ENCODE measurements at places on chromosomes 3 and 15.

GRCh38 chr15:100526027-100526481 lies 2.7 kb downstream of the CERS3 start:
- DNase-seq: no peak

GRCh38 chr3:72311425-72311824 lies 526.5 kb upstream of the PROK2 start:
- no peak for DNase-seq

GRCh38 chr15:37100109-37100965 lies at the start of gene MEIS2:
TSS of gene MEIS2 (minus strand) at chr15:37100549. CDS start at chr15:37099466, 1,083 bp downstream.
- peak; percentile 3 for DNase-seq

DNA sequence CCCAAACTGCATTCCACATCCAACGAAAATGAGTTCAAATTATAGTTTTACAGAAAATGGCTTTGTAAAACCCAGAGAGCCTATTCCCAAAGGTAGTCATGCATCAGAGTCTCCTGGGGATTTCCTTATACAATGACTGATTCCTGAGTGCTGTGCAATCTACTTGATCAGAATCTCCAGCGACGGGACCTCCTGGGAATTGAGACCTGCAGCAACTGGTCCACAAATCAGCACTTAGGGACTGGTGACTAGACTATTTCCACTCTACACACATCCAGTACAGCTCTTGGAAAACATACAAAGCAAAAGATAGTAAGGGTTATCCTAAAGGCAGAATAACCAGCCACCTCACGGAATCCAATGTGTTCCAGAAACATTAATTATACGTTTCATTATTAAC lies 871.0 kb upstream of the CFAP20DC start:
- DNase-seq: no peak

DNA sequence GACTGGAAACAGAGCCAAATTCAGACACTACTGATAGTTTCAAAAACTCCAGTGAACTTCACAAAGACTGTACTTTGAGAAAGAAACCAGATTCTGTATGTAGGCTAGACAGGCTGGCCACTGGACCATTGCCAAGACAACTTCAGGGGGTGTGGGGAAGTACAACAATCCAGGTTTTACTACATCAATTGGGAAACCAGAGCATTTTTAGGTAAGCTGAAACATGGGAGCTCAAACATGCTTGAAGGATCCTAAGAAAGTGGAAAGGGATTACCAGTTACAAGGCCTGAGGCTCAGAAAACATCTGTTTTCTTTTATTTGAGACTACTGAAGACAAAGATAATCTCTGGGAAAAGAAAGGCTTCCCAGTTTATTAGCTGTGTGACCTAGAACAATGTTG lies 26.9 kb upstream of the ZNF280D start:
- no peak for DNase-seq

GRCh38 chr3:158058495-158059130 lies 47.6 kb downstream of the SHOX2 start:
- DNase-seq: no peak

GRCh38 chr3:30438126-30438525 lies 168.3 kb upstream of the TGFBR2 start:
- no peak for DNase-seq

GRCh38 chr3:76203578-76203977 lies 418.2 kb upstream of the ZNF717 start:
- no peak for DNase-seq

GRCh38 chr15:98889930-98890695 lies 117.5 kb downstream of the PGPEP1L start:
- DNase-seq: no peak

DNA sequence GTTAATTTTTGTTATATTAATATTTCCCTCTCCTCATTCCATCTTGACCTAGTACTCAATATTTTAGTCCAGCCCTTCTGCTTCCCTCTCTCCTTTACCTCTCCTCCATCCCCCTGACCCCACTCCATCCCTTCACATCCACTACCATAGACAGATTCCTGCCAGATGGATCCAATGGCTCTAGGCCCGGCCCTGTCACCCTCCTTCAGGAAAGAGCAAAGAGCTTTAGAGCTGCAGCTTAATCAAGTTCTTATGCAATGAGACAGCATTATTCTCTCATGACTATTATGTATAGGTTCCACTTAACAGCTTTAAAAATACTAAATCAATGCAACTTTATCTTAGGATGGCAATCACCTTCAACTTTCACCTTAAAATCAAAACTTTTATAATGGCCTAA lies 200.7 kb upstream of the TTC14 start:
- no peak for DNase-seq

GRCh38 chr3:127053450-127053849 lies 70.5 kb downstream of the PLXNA1 start:
- no peak for DNase-seq

DNA sequence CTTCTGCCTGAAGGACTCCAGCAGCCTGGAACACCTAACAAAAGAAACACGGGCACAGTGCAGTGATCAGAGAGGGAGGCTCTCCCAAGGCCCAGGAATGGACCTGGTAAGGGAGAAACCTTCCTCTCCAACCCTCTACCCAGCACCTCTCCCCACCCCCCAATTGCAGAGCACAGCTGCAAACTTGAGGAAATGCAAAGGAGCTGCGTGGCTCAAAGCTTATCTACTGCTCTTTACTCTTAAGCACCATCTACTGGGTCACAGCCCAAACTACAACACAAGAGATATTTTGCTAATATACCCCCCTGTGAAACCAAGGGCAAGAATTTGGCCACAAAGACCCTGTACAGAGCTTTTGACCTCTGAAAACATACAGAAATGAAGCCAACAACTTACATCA lies 328.3 kb downstream of the OXSM start:
- no peak for DNase-seq

GRCh38 chr15:77400258-77400657 lies 19.6 kb downstream of the PEAK1 start:
- no peak for DNase-seq

- no peak for DNase-seq
Measured at GRCh38 chr3:133956982-133957381, 61.3 kb upstream of the RAB6B start.

DNA sequence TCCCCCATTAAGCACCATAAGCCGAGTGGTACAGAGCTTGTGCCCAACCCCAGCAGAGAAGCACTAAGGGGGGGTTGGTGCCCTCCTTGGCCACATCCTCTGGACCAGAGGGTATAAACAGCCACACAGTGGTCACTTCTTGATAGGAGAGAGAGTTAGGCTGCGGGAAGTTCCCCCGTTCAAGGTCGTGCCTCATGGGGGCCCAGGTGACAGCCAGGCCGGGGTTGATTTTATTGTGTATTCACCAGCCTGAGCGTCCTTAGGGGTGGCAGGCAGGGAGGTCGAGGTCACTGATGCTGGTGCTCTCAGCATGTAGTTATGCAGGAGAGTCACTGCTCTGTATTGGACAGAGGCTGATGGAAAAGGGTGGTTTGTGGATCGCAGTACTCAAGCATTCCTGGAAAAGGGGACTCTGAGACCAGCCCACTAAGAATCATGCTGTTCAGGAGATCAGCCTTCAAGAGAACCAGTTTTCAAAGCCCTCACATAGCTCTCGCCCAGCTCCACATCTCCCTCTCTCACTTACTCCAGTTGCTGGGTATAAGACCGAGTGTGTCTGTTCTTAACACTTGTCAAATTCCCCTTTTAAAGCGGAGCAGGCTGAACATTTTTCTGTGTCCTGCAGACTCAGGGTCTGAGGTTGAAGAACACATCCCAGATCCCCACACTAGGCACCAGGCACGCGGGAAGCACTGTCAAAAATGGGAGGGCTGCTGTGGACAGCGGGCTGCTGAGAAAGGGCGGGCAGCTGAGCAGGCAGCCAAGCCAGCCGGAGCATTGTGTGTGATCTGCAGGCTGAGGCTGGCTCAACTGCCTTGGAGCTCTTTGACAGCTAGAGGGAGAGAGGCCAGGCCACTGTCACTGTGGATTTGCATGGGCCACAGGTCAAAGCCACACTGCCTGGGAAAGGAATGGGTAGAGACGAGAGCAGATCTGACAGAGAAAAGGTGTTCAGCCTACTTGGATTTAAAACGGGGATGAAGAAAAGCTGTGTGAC lies 279.3 kb upstream of the LRRFIP2 start:
- DNase-seq: no peak

- DNase-seq: no peak
Measured at GRCh38 chr3:120393761-120394160, 44.6 kb upstream of the LRRC58 start.

DNA sequence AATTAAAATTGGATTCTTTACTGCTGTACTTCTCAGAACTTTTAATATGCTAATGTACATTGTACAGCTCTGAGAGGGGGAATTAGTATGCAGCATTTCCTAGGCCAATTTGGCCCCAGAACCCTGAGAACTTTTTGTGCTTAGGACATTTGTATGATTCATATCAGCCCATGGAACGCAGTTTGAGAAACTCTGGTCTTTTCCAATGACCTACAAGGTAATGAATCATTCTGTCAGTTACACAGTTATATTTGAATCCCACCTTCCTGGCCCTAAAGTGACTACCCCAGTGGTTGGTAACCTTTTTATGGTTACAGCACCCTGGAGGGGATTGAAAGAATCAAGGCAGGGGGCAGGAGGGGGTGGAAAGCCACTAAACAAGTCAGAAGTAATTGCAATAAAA lies 25.6 kb upstream of the KBTBD12 start:
- no peak for DNase-seq

DNA sequence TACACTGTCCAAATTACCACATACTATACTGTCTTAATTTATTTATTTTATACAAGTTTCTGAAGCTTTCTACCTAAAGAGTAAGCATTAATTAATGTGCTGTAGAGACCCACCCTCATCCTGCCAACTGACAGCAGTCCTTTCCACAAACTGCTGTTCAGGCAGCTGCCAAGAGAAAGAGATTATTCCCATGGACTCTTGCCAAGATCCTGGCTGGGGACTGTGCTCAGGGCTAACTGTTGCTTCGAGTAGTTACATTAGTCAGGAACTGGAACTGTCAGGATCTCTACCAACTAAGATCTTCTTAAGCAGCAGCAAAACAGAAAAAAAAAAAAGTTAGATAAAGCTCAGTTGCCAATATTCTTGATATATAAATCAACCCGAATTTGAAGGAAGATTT lies 398.8 kb downstream of the MECOM start:
- DNase-seq: no peak

DNA sequence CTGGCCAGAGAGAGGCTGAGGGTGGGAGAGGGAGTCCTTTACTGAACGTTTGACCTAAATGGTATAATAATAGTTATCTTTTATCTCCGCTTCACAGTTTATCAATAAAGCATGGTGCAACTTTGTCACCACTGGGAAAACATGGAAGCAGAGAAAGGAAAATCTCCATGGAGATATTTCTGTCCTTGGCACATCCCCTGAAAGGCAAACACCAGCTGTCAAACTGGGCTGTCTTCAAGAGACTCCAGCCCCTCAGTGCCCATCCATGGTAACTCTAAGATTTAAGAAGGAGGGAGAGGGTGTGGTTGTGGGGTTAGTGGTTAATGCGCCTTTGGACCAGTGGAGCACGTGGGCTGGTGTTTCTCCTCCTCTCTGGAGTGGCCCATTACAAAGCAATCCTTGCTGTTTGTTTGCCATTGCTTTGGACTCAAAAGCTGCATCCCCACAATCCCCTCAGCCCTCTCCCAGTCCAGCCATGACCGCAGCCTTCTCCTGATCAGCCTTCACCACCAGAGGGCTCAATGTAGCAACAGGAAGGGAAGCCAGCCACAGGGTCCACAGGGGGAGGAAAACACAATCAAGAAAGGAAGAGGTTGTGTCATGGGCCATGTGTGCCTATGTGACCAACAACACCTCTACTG lies 38.2 kb upstream of the FAM174B start:
- DNase-seq: no peak

- DNase-seq: no peak
Measured at GRCh38 chr3:9036404-9037131, 73.3 kb upstream of the RAD18 start.

DNA sequence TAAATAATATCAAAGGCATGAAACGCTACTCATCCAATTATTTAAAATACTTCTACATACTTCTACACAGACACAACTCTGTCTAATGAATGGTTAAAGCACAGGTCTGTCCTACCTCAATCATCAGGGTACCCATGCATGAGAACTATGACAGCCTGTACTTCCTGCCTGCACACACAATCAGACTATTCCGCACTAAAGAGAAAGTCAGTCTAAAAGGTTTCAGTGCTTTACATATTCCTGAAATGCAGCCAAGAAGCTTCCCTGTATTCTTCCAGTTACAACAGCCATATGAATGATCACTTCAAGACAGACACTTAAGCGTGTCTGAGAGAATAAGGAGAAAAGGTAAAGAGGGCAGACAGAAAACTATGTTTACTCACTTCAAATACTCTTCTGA lies 58.8 kb downstream of the TUBGCP4 start:
- DNase-seq: no peak

DNA sequence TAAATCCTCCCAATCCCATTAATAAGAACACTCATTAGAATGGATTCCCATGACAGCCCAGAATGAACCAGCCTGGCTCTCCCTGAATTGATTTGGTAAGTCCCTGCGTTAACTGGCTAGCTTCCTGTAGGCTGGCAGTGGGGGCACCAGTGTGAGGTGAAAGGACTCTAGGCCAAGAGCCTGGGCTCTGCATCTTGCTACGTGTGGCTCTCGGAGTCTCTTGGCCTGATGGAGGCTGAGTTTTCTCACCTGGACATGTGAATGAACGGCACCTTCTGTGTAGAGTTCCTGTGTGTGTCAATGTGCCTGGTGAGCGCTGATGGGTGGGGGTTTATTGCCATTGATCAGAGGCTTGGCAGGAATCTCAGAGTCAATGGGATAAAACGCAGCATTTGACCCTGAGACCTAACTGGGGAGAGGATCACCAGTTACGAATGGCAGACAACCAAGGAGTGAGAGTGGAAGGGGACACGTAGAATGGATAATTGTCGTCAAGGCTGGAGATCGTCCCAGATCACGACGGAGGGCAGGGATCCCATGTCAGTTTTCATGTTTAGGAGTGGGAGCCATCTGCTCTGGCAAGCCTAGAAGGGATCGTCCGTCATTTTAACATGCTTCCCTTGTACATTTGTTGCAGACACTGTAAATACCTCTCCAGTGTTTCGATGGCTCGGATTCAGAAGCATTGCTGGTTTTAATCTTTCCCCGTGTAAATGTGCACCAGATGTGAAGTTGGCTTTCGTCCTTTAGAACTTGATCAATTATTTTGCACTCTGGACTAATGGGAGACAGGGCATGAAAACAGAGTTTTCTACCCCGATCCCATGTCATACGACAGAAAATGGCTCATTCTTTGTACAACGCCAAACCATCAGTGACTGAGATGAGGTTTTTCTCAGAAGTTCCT lies 9.0 kb upstream of the KLF13 start:
- DNase-seq: no peak

DNA sequence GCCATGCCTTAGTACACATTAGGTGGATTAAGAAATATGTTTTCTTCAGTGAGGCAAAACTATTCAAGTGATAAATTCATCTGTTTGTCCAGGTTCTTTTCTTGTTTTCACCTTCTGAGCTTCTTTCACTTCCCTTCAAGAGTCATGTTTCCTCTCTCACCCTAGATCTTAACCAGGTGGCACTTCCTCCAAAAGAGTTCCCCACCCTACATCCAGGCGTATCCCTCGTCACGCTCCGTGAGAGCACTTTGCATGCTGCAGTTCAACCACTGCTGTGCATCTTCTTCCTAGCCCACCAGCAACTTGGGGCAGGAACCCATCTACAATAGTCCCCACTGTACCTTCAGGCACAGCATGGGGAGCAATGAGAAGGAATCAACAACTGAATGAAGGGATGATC lies 28.9 kb downstream of the OSBPL10 start:
- no peak for DNase-seq

Measured in CD4-positive, alpha-beta T cell treated with Interleukin-6 at 100 ng/mL for 8 hours (primary cell).